Activated CD4-positive, alpha-beta T cell treated with anti-CD3 and anti-CD28 coated beads, Interleukin-2, amount 50 U/mL, for 16 hours (primary cell): ENCODE measurements at places on chromosomes 1 and 21.
A peak's percentile ranks its signal among the peaks of the same experiment; 100 is the strongest.

- DNase-seq = no peak
Measured at GRCh38 chr1:234683861-234684632, 74.1 kb upstream of the IRF2BP2 start.

- no peak for DNase-seq
Measured at GRCh38 chr1:2030076-2030871, 11.1 kb downstream of the GABRD start.

DNA sequence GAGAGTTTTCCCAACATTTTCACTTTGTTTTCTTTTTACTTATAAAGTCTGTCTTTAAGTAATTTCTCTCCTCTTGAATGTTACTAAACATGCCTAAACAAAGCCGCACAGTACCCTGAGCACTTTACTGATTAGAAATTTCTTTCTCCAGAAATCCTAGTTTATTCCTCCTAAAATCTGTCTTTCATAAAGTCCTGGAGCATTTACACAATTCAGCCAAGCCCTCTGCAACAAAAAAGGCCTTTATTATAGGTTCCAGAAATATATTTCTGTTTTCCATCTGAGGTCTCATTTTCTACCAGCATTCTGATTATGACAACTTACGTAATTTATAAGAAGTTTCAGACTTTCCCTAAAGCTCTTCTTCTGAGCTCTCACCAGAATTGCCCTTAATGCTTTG lies 549.5 kb upstream of the OLFM3 start:
- no peak for DNase-seq

GRCh38 chr1:230674581-230674980 lies 32.3 kb downstream of the COG2 start:
- DNase-seq = no peak

DNA sequence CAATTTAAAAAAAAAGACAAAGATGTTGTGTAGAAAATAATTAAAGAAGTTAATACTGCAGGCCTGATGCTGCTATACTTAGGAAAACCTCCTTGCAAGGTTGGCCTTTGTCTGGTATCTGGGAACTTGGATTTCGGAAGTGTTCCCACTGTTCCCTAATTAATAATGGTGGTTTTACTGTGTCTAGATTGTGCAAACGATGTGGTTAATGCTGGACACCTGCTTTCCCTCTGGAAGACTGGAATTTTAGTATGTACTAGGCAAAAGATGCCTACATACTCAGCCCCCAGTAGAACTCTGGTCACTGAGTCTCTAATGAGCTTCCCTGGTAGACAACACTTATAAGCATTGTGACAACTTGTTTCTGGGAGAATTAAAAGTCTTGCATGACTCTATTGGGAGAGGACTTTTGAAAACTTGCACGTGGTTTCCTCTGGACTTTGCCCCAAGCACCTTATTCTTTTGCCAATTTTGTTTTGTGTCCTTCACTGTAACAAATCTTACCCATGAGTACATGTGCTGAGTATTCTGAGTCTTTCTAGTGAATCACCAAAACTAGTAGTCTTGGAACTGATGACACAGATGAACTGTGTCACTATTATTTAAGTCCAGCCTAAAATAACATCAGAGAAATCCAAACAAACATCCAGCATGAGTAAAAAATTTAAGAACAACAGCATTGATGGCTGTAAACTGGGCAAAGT lies 40.4 kb downstream of the LIN9 start:
- DNase-seq = no peak

DNA sequence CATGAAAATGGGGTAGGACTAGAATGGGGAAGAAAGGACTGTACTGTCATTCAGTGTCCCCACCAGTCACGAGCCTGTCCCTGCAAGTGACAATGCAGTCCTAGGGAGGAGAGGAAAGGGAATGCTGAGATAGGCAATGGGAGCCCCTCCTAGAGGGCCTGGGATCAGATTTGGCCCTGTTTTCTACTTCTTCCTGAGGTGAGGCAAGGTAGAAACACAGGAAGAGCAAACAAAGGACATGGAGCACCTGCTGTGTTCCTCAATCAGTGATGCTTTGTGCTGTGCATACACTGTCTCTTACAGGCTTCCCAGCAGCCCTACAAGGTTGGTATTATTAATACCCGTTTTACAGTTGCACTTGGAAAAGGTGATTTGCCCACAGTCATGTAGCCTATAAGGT lies 6.1 kb downstream of the FABP3 start:
- DNase-seq = no peak

- no peak for DNase-seq
Measured at GRCh38 chr1:161705537-161705936, 1.5 kb upstream of the FCRLA start.

- no peak for DNase-seq
Measured at GRCh38 chr1:197787623-197788536, 12.6 kb upstream of the DENND1B start.

DNA sequence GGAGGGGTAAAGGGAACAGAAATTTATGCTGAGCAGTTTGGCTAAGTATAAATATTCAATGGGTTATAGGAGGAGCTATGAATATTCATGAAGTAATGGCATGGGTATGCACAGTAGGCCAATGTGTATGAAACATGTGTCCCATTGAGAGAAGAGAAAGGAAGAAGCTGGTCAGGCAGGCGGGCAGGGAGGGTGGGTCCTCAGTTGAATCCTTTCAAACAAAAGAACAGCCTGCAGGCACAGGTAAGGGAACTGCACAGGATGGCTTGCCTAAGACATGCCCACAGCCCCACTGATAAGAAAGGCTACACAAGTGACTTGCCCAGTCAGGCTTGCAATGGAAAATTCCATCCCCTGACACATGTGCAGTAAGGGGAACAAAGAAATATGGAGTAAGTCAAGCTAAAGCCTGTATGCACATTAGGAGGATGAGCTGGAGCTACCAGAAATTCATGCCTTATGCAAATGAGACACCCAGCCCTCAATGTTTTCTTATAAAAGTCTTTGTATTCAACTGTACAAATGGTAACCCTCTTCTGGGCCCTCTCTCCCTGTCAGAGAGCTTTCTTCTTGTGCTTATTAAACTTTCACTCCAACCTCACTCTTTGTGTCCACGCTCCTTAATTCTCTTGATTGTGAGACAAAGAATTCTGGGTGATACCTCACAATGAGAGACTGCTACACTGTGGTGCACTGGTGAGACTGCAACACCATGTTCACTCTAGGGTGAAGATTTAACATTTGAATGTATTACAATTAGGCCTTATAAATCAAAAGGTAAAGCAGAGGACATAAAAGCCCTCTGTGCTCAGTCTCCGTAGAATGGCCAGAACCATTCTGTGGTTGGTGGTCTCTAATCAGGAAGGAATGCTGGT lies 96.5 kb downstream of the ATP1B1 start:
- no peak for DNase-seq

DNA sequence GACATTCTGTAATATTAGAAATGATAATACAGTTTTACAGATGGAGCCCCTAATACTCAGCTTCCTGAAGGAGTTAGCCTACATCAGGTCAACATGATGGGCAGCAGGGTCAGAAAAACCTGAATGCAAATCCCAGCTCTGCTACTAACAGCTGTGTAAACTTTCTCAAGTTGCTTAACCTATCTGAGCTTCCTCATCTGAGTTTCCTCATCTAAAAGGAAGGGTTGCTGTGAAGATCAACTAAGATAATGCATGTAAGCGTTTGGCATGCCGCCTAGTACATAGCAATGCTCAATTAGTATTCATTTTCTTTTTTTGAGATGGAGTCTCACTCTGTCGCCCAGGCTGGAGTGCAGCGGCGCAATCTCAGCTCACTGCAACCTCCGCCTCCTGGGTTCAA lies 18.4 kb upstream of the DESI2 start:
- DNase-seq = no peak

DNA sequence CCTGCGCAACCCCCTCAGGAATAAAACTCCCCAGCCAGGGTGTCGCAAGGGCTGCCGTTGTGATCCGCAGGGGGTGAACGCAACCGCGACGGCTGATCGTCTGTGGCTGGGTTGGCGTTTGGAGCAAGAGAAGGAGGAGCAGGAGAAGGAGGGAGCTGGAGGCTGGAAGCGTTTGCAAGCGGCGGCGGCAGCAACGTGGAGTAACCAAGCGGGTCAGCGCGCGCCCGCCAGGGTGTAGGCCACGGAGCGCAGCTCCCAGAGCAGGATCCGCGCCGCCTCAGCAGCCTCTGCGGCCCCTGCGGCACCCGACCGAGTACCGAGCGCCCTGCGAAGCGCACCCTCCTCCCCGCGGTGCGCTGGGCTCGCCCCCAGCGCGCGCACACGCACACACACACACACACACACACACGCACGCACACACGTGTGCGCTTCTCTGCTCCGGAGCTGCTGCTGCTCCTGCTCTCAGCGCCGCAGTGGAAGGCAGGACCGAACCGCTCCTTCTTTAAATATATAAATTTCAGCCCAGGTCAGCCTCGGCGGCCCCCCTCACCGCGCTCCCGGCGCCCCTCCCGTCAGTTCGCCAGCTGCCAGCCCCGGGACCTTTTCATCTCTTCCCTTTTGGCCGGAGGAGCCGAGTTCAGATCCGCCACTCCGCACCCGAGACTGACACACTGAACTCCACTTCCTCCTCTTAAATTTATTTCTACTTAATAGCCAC lies 696 bp downstream of the TGFB2 start:
- peak; percentile 12 for DNase-seq

DNA sequence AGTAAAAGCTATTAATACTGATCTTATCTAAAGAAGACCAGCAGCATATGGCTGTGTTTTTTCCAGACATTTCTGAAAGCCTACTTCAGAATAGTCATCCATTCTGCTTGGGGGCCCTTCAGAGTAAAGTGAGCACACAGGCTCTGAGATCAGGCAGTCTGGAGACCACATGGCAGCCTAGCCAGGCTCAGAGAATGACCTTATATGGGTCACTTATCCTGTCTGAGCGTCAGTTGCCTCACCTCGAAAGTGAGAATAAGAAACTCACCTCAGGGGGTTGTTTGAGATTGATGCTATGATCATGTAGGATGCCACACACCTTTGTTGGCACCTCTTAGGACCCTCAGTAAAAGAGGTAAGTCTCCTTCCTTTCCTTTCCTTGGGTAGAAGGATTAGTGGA lies 270.4 kb downstream of the GRIK1 start:
- DNase-seq = no peak

GRCh38 chr21:31911138-31911907 lies 38.5 kb downstream of the HUNK start:
- DNase-seq = no peak

GRCh38 chr1:67642629-67643028 lies 42.4 kb upstream of the GADD45A start:
- no peak for DNase-seq

DNA sequence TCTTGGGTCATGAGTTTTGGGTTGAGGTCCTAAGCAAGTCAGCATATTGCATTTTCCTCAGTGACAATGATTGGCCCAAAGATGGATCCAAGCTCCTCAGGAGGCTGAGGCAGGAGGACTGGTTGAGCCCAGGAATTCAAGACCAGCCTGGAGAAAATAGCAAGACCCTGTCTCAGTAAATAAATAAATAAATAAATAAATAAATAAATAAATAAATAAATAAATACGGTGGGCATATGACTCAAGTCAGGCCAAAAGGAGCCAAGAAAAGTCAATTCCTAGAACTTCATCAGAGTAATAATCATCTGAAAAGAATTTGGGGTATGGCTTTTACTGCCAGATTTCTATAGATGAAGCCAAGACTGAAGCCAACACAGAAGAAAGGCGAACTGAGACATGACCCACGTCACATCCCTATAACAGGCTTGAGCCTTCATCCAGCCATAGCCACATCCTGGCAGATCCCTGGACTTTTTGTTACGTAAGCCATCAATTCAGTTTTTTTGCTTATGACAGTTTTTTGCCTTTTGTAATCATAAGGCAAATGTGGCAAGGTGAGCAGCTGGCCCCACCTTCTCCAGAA lies 88.5 kb upstream of the NFASC start:
- DNase-seq = no peak

- peak; percentile 97 for DNase-seq
Measured at GRCh38 chr1:116826818-116827606, 72.8 kb downstream of the CD2 start.

DNA sequence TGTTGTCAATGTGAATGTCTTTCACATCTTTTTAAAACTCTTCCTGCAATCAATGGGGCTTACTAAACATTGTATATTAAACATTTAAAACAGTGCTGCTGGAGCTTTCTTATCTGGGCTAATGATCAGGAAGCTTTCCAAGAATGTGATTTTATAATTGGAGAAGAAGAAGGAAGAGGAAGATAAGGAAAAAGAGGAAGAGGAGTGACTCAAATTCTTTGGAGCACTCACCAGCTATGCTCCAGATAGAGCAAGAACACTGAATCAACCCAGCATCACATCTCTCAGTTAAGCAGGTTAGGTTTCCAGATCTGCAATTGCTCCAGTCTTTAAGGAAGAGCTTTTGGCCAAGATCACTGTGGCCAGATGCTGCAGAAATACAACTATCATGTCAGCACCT lies 1.4 kb upstream of the SPRR2E start:
- DNase-seq = no peak

DNA sequence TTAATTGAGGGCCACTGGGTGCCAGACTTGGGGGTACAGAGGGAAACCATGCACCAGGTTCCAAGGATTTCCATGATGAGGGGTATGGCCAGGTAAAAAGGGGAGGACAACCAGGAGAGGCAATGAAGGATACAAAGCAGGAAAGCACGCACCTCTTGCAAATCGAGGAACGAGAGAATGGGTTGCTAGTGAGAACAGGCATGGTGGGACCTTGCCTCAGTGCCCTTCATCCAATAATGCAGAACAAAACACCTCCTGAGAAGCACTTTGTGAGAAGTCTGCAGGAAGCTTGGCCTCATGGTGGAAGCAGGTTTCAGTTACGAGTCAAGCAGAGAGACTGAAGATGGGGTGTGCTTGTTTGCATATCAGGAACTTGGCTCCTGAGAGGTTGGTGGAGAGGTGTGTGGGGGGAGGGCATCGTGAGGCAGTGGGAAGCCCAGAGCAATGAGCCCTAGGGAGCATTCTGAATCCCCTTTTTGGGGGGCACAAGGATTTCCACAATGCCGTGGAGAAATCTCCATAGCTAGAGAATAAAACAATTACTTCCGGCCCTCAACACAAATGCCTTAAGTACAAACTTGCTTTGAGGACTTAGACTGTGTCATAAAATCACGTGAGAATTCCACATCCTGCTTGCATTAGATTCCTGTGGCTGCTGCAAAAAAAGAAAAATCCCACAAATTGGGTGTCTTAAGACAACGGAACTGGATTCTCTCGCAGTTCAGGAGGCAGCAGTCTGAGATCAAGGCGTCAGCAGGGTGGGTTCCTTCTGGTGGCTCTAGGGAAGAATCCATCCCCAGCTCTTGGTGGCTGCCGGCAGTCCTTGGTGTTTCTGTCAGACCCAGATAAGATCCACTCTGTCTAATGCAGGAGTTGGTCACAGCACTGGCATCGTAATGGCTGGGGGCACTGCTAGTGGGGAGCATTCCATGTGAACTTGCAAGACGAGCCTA lies 54.9 kb upstream of the BACE2 start:
- no peak for DNase-seq

GRCh38 chr1:221573756-221574155 lies 168.1 kb downstream of the DUSP10 start:
- no peak for DNase-seq

DNA sequence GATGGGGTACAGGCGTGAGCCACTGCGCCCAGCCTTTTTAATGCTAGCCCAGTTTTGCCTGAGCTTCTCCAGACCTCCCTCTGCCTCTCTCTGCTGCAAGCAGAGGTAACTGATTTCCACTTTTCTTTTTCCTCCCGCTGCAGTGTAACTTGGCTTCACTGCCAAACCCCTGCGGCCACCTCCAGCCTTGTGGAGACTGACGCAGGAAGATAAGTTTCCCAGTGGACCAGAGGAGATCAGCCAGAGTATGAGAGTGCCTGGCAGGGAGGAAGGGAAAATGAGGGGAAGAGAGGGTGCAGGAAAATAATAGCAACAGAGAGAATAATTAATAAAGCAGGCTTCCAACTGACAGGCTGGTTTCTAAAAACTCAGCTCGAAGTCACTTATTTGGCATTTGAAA lies 143.7 kb downstream of the PCNX2 start:
- DNase-seq = no peak

- DNase-seq = peak; percentile 81
Measured at GRCh38 chr1:59477286-59477685, 180.4 kb downstream of the FGGY start.
